Stimulated activated naive CD8-positive, alpha-beta T cell treated with anti-CD3 and anti-CD28 coated beads, Interleukin-15, Interleukin-2, amounts not matched to agents 100 U/mL and 50 U/mL, for 24 hours (primary cell): ENCODE measurements at places on chromosomes 13 and 19.

GRCh38 chr13:20940083-20940482 lies 37.5 kb upstream of the XPO4 start:
- DNase-seq: no peak

- DNase-seq: no peak
These were observed 77.0 kb downstream of the LRRC63 start for GRCh38 chr13:46288570-46289259.

- DNase-seq: no peak
These were observed 21.9 kb upstream of the TTYH1 start for GRCh38 chr19:54393381-54393780.

GRCh38 chr13:44930963-44931623 lies 58.2 kb downstream of the NUFIP1 start:
- DNase-seq: no peak

DNA sequence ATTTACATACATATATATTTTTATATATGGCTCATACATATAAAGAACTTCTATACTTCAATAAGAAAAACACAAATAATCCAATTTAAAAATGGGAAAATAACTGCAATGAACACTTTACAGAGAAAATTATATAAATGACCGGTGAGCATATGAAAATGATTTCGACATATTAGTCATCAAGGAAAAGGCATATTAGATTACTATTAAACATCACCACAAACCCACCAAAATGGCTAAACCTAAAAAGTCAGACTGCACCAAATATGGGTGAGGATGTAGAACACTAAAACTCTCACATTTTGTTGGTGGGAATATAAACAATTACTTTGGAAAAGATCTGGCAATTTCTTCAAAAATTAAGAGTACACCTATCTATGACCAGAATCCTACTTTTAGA lies 316.2 kb downstream of the ENOX1 start:
- no peak for DNase-seq

DNA sequence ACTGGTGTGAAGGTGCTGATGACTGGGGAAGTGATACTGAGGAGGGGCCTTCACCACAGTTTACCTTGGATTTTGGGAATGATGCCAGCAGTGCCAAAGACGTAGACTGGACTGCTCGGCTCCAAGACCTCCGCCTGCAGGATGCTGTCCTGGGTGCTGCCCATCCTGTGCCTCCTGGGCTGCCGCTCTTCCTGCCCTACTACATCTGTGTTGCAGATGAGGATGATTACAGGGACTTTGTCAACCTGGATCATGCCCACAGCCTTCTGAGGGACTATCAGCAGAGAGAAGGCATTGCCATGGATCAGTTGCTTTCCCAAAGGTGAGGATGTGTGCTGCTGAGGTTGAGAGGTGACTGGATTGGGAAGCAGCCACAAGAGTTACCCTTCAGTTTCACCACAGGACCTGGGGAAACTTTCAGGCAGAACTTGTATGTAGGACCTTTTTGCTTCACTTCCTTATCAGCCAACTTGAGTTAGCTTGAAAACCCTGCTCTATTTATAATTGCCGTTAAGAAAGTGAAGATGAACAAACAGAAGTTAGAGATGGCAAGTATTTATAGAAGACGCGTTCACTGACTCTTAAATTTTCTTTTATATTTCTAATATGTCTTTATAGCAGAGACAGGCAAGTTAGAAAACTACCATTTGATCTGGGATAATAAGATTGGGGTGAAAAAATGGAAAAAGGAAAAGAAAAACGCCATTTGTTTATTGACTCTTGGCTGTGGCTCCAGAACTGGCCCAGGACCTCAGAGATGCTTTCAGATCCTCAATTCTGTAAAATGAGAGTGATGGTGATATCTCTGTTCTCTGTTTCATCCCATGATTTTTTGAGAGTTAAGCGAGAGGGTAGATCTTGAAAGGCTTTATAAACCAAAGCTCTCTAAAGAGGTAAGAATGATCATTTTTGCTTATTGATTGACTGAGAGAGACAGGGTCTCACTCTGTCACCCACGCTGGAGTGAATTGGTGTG lies 5.3 kb downstream of the PDCD2L start:
- no peak for DNase-seq

- DNase-seq: peak; percentile 60
These were observed 7.7 kb downstream of the TECR start for GRCh38 chr19:14536926-14537692.

- DNase-seq: peak; percentile 86
These were observed at the start of gene VAV1 for GRCh38 chr19:6772028-6772865. Gene VAV1 (plus strand): TSS chr19:6772708. CDS start chr19:6772808, 100 bp downstream.

DNA sequence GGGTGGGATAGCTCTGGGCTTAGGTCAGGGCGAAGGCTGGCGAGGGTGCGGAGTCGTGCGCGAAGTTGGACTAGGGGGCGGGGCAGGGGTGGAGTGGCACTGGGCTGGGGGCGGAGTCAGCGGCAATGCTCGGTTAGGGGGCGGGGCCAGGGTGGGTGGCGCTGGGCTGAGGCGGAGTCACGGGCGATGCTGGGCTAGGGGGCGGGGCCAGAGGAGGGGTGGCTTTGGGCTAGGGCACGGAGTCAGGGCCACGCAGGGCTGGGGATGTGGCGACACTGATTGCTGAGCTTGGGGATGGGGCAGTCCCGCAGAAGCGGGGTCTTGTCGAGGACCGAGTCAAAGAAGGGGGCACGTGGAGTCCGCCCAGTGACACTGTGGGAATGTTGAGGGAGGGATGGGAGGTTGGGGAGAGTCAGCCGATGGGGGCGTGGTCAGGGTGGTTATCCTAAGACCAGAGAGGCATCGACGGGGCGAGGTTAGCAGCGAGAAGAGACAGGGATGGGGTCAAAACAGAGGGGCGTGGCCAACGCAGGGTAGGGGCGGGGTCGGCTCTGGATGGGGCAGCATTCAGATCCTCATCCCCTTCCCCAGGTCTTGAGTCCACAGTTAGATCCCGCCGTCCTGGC lies 8.7 kb downstream of the HOMER3 start:
- DNase-seq: peak; percentile 91

DNA sequence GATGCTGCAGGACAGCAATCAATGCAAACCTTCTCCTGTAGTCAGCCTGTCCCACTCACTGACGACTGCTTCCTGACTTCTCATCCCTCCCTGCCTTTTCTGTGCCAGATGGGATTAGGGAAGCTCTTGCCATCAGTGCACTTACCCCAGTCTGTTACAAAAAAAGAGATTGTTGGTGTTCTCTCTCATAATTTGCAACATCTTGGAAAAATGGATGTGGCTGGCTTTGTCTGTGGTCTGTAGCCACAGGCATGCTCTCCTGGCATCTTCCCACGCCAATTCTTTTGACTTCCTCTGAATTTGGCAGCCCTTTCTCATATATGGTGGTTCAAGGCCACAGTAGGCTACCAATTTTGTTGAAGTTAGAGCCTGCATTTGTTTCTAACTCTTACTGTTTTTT lies 11.6 kb upstream of the HTR2A start:
- no peak for DNase-seq

DNA sequence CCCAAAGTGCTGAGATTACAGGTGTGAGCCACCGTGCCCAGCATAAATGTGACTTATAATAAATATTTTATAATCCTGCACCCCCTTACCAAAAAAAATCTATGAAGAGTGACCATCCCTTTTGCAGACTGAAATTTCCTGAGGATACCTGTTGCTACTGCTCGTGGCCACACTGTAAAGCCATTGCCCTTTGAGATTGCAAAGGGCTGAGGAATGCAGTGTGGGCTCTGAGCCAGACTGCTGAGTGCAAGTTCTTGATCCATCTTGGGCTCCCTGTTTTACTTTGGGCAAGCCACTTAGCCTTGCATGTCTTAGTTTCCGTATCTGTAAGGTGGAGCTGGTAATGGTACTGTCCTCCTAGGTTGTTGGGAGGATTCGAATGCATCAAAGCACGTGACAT lies 23.4 kb downstream of the SIPA1L3 start:
- DNase-seq: no peak

- DNase-seq: no peak
These were observed 3.6 kb downstream of the LENG8 start for GRCh38 chr19:54452626-54453025.

DNA sequence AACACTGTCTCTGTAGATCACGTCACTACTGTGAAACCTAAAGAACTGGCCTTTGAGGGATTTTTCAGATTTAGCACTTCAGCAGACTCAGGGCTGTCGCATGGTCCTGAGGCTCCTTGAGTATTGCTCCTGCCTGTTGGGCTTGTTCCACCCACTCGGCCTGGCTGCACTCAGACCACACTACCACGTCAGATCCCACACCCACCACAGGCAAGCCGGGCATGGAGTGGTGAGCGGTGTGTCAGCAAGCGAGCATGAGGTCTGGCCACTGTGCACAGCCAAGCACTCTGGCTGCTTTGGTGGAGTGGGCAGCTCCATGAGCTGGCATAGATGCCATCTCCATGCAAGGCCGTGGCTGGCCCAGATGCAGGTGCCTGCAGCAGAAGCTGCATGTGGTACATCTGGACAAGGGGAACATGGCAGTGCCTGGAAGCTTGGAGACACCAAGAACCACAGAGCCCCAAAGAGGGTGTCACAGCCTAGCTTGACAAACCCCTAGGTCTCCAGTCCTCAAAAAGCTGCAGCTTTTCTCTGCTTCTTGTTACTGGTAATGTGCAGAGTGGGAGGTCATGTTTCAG lies 9.4 kb upstream of the IGFL1 start:
- DNase-seq: no peak

GRCh38 chr13:106815545-106815944 lies 247.6 kb upstream of the ARGLU1 start:
- no peak for DNase-seq

DNA sequence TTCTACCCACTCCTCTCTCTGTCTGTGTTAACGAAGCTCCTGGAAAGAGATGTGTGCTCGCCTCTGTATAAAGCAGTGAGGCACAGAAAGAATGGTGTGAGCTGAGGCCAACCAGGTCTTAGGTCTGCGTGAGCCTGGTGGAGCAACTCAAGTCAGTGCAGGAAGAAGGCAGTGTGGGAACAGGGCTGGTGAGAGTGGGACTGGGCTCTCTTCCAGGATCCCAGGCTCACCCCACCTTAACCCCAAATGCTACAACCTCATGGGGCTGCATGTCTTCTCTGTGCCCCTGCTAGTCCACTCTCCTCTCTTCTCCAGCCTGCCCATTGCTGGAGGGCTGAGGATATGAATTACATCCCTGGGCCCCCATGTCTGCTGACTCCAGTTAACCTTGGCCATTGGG lies 127.4 kb downstream of the DCT start:
- DNase-seq: no peak

GRCh38 chr19:20964798-20965197 lies 41.7 kb downstream of the ZNF85 start:
- DNase-seq: no peak

- DNase-seq: no peak
These were observed 8.2 kb downstream of the CCNE1 start for GRCh38 chr19:29819986-29820385.

- no peak for DNase-seq
These were observed 60.0 kb downstream of the MLLT1 start for GRCh38 chr19:6219586-6220290.

DNA sequence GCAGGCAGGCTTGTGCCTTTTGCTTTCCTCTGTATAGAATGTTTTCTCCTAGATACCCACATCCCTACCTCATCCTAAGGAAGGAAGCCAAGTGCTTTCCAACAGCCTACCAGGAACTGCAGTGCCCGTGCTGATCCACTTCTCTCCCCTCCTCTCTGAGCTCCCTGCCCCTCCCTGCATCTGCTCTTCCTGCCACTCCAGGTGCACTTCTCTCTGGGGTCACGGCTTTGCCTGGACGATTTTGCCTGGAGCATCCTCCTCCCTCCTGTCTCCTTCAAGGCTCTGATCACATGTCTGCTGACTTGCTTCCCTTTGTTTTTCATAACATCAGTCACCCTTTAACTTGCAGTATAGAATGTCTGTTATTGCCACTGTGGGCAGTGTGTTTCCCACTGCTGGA lies 34.7 kb upstream of the IRS2 start:
- DNase-seq: no peak

- no peak for DNase-seq
These were observed 25.9 kb upstream of the OR10H2 start for GRCh38 chr19:15701757-15702533.

DNA sequence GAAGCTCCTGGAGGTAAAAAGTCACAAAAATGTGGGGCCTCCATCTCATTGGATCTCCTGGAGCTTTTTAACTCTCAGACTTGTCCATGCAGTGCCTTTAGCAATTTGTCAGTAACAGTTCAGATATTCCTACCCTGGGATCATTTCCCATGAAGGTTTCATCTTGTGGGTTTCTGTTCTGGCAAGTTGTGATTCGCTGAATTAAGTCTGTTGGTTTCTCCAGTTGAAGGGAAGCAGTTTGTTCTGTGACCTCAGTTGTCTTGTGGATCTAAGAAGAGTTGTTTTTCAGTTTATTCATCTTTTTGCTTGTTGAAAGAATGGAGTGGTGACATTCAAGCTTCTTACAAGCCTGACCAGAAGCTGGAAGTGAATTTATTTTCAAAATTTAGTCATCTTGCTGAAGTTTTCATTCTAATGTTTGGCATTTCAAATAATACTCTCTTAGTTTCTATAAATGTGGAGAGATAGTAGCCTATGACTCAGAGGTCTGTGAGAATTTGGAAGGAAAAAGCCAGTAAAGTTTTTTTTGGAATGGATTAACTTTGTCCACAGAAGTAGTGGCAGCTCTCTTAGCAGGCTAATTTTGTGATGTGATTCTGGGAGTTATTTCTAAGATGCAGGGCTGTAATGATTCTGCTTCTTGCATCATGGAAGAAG lies 120.1 kb upstream of the CSNK1A1L start:
- DNase-seq: no peak

DNA sequence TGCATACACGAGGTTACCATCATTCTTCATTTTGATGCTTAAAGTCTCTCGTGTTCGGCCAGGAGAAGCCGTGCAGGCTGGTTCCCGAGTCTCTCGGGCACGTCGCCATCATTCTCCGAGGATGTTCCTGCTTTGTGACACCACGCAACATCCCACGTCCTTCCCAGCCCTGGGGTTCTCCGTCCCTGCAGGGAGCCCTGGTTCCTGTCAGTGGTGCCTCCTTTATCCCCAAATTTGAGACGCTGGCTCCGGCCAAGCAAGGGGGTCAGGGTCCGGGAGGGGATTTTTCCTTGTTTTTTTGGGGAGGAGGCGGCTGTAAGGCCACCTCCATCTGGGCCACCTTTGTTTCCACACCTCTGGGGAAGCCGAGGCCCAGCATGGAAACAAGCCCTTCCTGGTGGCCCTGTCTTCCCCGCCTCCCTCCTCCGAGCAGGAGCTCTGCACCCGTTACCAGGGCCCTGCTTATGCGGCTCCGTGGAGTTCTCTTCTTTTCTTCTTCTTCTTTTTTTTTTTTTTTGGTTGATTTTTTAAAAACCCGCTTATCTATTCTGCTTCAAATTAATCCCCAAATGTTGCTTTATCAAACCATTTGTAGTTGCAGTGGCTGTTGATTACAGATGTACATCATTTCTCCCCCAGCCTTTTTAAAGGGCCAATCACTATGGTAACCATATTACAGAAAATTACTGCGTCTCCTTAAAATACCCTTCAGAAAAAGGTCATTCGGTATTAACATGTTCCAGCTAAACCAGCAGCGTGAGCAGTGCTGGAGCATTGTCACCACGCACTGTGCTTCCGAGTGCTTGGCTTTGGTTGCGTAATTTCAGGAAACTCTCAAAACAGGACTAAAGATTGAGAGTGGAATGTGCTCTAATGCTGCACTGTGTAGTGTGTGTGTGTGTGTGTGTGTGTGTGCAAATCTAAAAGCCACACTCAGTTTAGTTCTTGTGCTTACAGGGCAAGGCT lies 50.4 kb downstream of the TEX29 start:
- no peak for DNase-seq

GRCh38 chr19:23394511-23394910 lies 760 bp downstream of the ZNF91 start:
- DNase-seq: peak; percentile 47

GRCh38 chr13:89783221-89783755 lies 1564.2 kb upstream of the MIR17HG start:
- DNase-seq: no peak

GRCh38 chr13:77300176-77301037 lies 26.5 kb downstream of the MYCBP2 start:
- no peak for DNase-seq
